Activated T-cell treated with anti-CD3 and anti-CD28 coated beads, Interleukin-2, amount 50 U/mL, for 4 hours (primary cell): ENCODE measurements at places on chromosomes 7 and 10. TPM values are rescaled to one million over a fixed set of nuclear protein-coding genes. Genes with fewer than 3 reads are reported as not detected.

The C10orf53 gene
- not detected for total RNA-seq

The CALHM3 gene
- not detected for total RNA-seq

The CALML3 gene
- not detected for total RNA-seq

DNA sequence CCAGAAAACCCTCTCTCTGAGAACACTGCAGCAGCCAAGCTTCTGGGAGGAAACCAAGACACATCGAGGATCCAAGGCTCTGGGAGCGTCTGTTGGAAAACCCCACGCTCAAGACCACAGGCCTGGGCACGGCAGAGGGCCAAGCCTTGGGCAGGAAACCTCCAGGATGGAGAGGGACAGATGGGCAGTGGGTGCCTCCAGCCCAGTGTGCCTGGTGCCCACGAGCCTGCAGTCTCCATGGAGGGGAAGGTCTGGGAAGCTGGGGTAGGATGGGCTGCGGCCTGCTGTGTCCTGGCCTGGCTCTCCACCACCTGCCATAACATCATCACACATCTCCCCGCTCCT is 96.1 kb downstream of the FAM53B start:
- DNase-seq: no peak

DNA sequence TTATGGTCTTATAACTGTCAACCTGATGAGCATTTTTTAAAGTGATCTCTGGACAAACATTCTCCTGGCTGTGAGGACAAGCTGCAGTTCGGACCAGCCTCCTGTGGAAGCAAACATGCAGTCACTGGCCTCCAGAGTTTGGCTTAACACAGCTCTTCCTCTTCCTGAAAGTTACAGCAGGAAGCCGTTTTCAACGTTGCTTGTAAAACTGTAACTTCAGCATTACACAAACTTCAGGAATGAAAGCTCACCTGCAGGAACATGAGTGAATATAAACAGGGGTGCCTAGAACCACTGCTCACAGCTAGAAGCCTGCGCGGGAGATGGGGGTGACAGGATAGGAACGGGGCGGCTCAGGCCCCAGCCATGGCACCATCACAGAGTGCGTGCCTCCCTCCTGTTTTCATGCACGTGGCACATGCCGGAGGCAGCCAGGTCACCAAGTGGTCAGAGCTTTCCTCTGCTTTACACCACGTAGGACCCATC is 292.9 kb upstream of the PITRM1 start:
- no peak for DNase-seq
